Frontal cortex (tissue), 4 donors: ENCODE measurements at places on chromosomes 13 and 19. TPM values are rescaled to one million over a fixed set of nuclear protein-coding genes. Genes with fewer than 3 reads are reported as not detected.
A peak's percentile ranks its signal among the peaks of the same experiment; 100 is the strongest.

The RPS28 gene
- 157 TPM for total RNA-seq

The CLDND2 gene
- total RNA-seq: not detected

The FUT6 gene
- not detected for total RNA-seq

The PCDH9 gene
- 64.4 TPM for total RNA-seq

The MAP4K1 gene
- total RNA-seq: 1.2 TPM

The ZNF558 gene
- total RNA-seq: 50.1 TPM

DNA sequence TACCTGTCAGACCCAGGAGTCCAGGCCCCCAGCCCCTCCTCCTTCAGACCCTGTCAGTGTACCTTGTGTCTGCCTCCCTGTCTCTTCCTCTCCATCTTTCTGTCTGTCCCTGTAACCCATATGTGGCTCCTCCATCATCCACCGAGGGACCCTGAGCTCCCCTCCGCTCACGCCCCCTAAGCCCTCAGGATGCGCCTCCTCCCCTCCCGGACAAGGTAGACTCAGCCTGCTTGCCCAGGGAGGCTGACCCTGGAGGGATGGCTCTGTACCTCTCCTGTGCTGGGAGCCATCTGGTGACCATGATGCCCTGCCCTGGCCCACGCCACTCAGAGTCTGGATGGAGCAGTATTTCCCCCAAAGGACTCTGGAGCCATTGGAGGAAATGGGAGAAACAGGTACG is 1.0 kb upstream of the CAPN12 start:
- DNase-seq: no peak

DNA sequence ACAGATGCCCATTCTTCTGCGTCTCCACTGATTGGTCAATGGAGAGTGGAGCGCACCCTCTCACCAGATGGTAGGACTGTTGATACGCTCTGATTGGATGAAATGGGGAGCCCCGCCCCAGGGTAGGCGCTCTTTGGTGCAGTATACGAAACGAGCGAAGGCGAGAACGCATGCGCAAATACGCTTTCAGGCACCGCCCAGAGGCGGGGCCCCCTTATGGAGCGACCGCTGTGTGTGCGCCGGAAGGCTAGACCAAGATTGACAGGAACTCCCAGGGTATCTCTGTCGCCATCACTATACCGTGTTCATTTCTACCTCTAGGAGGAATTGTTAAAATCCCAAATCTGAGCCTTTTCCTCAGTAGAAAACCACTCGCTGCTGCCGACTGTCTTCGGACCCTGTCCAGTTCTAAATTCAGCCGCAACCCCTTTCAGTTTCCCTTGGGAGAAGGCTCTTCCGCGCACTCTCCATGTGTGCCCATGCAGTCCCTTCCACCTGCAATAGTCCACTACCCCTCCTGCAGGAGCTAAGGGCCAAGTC is 720 bp upstream of the HNRNPL start:
- DNase-seq: no peak

DNA sequence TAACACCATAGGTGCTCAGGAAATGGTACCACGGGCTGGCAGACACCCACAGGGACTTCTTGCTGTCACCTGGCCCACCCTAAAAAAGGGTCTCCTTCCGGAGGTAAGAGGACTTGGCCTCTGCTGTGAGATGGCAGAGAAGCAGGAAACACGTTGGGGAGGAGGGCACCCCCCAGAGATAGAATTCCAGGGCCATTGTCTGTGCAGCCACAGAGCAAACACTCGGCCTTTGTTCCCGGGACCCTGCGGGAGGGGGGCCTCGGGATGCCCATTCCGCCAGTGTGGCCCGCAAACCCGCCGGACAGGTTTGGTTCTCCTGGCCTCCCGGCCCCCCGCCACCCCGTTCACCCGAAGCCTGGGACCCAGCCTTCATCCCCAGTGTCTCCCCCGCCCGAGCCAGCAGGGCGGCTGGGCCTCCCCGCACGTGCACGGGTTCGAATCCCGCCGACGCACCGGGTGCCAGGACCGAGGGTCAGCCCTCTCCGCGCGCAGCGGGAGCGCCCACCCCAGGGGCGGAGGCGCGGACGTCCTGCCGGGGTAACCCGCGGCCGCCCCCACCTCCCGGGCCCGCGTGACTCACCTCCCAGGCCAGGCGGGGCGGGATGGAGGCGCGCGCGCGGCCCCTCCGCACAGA is 714 bp downstream of the PLPP2 start:
- DNase-seq: peak; percentile 66

DNA sequence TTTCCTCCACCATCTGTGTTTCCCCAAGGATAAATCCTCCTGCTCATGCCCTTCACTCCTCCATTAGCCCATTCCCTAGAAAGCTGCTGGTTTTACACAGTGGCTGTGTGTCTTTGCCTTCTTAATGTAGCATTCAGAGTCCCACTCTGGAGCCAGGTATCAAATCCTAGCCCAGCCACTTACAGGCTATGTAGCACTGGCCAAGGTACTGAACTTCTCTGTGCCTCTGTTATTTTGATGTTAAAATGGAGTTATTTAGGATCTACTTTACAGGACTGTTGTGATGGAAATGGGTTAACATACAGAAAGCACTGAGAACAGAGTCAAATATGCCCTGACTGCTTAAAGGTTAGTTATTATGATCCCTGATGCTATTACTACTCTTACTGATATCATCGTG is 1.5 kb upstream of the ZSCAN4 start:
- no peak for DNase-seq

- DNase-seq: no peak
Measured at GRCh38 chr19:39304701-39305571, 8.7 kb downstream of the IFNL1 start.

DNA sequence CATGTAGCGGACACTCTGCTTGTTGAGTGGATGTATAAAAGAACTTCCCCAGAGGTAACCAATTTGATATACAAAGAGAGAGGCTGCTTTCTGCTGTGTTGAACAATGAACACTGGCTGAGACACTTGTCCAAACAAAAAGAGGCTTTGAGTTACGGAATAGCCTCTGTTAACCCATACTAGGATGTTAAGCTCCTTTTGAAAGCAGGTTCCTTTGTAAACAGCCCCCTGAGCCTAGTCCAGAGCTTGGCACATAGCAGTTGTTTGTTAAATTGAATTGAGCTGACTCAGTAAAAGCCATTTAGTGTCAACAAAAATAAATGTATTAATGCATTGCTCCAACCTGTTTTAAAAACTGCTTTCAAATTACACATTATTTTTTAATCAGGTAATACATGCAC is 200.1 kb downstream of the MZT1 start:
- DNase-seq: no peak

- peak; percentile 14 for DNase-seq
Measured at GRCh38 chr19:16328824-16329482, 4.3 kb downstream of the KLF2 start.

DNA sequence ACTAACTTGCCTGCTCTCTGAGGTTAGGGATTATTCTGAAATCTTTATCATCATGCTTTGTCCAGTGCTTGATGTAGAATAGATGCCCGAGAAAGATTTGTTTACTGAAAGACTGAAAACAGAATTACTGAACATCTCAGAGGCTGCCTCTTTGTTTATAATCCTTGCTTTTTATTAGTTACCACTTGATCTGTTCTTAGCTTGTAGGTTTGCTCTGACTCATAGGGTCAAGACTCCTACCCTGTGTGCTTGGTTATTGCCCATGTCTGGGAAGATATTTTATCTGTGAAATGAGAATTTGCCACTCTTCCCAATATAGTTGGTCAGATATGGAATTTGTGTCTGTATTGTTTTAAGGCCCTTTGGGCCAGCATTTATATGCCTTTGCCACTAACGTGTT is 675.3 kb downstream of the DIAPH3 start:
- no peak for DNase-seq

GRCh38 chr13:99086267-99087097 is 108.6 kb upstream of the DOCK9 start:
- peak; percentile 73 for DNase-seq

DNA sequence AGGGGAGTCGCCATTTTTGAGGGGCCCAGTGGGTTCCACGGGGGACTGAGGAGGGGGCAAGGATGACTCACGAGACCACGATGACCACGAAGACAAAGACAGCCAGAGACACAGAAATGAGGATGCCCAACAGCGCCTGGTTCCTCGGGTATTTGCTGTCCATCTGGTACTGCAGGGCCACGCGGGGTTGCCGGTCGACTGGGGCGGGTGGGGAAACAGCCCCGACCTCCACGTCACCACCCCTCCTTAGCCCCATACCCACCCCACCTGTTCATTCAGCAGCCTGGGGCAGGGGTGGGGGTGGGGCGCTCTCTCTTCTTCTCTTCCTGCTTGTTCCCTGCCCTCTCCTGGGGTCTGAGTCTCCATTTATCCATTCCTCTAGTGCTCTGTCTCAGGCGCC is 8.6 kb downstream of the IZUMO2 start:
- DNase-seq: no peak
